Motor neuron (in vitro differentiated cells): ENCODE measurements at places on chromosomes 2 and 18. TPM values are rescaled to one million over a fixed set of nuclear protein-coding genes. Genes with fewer than 3 reads are reported as not detected.

IFIH1 gene
- total RNA-seq, result 0.18 and 0.41 TPM in 2 replicates

DNA sequence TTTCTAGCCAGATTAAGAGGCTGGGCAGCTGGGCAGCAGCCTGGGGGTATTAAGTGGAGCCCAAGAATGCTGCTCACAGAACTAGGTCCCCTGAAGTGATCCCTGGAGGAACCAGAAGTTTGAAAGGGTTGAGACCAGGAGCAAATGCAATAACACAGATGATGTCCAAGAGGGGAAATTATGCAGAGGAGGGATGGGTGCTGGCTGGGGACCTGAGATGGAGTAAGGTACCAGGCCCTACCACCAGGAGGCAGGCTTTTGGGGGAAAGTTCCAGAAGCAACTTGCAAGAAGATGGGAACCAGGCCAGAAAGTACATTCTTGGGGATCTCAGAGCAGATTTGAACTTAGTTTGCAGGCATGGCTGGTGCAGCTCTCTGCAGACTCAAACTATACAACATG lies 175.1 kb downstream of the NCK2 start:
- ATAC-seq, result no peak

GLI2 gene
- total RNA-seq, result 2.7 and 4.1 TPM in 2 replicates

UPP2 gene
- 0.47 and 0.58 TPM in 2 replicates for total RNA-seq

GRCh38 chr2:238558456-238559099 lies 131.9 kb downstream of the ASB1 start:
- ATAC-seq, result no peak

DNA sequence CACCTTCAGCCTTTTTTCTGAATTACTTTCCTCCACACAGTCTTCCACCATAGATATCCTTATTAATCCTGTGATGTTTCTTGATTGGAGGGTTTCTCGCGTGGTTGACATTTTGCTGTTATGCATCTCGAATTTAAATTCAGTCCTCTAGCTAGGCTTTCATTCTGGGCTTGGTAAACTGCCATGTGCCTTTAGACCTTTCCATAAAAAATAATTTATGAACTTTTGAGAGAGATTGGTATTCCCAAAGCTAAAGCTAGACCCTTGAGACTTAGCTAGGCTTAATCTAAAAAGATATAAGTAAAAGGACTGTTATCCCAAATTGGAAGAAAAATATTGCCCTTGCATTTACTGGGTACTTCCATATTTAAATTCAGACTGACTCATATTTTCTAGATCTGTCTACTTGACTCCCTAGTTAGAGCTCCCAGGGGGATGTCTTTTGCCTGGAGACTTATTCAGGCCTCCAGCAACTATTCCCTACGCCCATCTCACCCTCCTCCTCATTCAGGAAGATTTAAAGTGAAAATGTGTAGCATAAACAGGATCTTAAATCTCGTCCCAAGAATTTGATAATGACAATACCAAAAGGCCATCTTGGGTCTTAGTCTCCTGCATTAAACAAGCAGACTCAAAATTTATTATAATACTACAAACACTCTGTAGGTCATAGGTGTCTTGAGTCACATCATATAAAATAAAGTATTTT lies 60.3 kb downstream of the KIAA2012 start:
- ATAC-seq, result no peak

DNA sequence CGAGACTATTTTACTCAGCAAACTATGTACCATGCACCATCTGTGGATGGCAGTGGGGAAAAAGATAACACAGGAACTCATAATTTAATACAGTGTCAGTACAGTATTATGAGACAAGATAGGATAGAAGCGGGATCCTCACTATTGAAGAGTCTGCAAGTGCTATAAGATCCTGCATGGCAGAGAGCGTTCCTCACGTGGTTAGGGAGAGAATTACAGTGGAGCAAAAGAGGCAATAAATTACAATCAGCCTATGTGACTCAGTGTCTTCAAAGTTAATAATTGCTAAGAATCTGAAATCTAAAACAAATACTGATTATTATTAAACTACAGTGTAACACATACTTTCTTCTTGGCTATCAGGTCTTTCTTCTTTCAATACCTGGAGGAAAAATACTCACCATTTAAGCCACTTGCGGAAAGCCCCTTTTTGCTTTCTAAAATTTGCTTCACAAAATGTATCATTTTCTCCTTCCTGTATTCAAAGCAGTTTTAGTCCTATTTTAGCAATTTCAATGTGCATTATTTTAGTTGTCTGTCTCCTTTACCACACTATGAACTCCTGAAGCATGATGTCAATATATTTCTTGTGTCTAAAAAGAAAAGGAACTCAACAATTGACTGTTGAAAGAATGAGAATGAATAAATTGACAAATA lies 342.9 kb downstream of the SPAG16 start:
- ATAC-seq, result no peak

DNA sequence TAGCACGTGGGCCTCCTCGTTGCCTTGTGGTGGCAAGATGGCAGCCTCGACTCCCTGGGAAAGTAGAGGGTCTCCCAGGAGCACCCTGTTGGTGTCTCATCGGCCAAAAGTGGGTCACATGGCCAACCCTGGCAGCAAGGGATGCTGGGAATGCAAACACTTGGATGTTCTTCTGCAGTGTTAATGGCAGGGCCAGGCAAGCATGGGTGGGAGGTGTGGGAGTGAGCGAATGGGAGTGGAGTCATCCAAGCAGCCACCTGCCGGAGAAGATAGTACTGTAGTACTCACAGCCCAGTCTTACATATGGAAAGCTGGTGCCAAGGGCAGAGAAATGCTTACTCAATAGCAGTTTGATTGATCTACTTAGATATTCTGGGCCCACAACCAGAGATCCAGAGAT lies 122.2 kb downstream of the INHBB start:
- ATAC-seq, result no peak

- ATAC-seq, result no peak
These were observed 183.5 kb downstream of the ZNF385B start for GRCh38 chr2:179677746-179678505.

GRCh38 chr2:60275958-60276357 lies 277.5 kb downstream of the BCL11A start:
- ATAC-seq, result no peak

DNA sequence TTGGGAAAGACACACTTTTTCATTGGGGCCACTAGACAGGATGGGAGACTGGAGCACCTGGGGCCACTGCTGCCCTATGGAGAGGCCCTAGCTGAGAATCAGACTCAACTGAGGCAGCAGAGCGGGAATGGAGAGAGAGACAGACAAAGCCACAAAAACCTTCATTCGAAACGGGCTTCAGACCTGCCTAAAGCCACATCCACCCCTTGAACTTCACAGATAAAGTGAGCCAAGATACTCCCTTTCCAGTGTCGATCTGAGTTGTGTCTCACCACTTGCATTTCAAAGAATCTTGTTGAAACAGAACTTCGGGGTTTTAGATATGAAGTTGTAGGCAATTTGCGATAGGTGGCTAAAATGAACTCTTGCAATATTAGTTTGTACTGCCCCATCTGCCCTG lies 11.3 kb upstream of the LDLRAD4 start:
- no peak for ATAC-seq

PAX3 gene
- total RNA-seq, result 0.27 and 0.52 TPM in 2 replicates

MBD2 gene
- total RNA-seq, result 14.3 and 15.5 TPM in 2 replicates

DNA sequence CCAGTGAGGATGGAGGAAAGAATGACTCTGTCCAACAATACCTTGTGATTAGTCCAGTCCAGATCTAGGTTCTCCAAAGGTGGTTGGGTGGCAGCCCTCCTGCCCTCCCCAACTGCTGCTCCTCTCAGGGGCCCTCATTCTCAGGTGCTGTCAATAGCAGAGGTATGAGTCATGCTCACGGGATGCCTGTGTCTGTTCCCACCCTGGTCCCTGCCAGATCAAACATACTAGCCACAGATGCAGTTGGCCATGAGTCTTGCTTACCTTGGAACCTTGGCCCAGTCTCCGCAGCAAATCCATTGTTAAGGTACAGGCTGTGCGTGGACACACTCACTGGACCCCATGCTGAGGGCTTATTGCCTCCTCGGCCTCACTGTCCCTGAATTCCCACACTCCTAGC lies 24.9 kb upstream of the RPIA start:
- ATAC-seq, result no peak

DNA sequence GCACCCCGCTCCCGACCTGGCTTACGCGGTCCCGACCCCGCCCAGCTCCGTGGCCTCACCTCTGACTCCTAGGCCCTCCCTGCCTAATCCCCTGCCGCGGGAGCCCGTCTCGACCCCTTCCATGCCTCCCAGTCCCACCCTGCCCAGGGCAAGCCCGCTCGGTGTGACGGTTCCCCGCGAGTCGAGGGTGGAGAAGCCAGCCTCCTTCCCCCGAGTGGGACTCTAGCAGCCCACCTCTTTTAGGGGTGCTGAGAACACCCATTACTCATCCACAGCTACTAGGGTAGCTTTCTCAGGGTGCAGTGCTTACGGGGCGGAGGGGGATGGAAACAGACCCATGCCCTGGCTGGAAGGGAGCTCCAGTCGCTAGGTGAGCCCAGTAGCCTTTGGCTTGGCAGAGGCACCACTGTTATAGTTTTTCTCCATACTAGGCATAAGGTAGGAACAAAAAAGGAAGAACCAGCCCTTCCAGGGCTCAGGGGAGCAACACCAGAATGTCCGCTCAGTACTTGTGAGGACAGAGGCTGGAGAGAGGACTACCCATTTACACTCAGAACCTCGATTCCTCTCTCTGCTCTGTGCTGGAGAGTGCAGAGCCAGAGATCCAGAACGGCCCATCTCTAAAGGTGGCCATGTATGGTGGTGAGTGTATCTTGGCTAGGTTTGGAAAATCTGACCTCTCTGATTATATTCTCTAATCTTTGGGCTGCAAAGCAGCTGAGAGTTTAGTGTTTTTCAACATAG lies 606 bp downstream of the AGBL5 start:
- ATAC-seq, result no peak

DNA sequence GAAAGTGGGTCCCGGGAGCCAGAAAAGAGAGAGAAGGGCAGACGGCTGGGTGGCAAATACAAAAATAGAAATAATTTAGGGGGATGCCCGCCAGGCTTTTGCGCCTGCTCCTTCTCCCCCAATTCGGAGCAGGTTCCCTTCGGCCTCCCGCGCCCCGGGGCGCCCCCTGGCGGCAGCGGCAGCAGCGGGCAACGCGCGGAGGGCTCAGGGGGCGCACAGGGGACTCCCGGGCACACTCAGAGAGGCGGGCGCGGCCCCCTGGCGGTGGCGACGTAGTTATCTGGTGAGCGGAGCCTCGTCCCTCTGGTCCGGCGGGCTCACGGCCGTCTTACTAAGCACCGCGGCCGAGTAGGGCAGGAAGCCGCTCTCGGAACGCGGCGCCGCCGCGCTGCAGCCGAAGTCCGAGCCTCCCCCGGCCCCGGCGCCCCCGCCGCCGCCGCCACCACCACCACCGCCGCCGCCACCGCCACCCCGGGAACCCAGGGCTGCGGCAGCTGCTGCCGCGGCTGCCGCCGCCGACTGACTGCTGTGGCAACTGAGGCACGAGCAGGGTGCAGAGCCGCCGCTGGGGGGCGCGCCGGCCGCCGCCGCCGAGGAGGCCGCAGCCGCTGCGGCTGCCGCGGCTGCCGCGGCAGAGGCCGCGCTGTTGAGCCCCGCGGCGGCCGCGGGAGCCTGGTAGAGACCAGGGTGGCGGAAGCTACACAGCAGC lies 3.8 kb downstream of the EVX2 start:
- peak; percentile 93 for ATAC-seq

CXCR2 gene
- total RNA-seq, result 0.17 and 0.23 TPM in 2 replicates

DNA sequence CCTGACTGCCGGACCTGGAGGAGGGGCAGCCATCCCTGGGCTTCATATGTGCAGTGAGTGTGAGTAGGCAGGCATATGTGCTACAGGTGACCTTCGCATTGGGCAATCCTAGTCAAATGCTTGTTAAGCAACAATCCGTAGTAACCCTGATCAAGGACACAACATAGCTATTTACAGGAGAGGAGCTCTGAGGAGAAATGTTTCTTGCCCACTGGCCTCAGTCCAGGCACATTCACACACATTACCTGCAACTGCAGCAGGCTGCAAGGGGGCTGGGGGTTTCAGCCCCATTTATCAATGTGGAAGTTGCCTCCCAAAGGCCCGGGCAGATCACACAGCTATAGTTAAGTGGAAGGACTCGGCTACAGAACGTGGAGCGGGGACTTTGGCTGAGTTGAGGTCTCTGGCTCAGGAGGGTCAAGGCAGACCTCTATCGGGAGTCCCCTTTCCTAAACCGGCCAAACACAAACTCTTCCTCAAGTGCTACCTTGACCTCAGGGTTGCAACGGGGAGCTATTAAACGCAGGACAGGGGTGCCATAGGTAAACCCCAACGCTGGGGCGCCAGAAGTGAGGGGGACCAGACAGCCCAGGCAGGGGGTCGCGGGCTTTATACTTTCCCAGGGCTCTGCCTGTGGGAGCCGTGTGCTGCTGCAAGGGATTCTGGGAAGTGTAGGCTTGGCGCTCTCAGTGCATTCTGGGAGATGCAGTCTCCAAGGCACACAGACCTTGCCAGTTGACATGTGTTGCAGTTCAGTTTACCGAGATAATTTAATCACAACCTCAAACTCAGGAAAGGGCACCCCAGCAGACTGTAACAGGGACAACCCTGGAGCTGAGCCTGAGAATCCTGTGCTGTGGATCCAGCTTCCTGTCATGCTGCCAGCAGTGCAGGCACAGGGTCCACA lies 9.4 kb downstream of the KHK start:
- ATAC-seq, result peak; percentile 90
